ENCODE measurements at places on chromosomes 7 and 10.

DNA sequence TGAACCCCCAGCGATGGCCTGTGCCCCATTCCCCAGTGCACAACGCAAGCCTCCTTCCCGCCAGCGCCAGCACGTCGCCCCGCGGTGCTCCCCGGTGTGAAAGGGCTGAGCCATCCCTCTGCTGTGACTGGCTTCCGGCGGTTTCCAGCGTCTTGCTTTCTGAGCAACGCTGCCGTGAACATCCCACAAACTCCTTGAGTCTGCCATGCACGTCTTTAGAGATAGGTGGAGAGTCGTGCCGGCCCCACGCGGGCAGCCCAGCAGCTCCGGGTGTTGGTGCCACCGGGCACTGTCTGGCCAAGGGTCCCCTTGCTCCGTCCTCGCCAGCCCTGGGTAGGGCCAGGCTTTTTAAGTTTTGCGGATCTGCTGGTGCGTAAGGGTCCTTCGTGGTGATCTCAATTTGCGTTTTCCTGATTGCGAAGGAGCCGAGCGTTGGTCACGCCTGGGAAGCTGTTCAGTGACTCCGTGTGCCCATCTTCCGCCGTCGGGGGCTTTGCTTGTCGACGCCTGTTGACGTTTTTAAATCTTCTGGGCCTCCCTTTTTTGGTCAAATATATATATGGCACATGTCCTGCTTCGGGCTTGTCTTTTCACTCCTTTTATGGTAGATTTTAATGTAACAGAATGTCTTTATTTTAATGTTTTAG is 70.6 kb downstream of the FOXL3 start:
- no peak for DNase-seq

GRCh38 chr7:26345837-26346236 is 54.2 kb downstream of the SNX10 start:
- no peak for DNase-seq

DNA sequence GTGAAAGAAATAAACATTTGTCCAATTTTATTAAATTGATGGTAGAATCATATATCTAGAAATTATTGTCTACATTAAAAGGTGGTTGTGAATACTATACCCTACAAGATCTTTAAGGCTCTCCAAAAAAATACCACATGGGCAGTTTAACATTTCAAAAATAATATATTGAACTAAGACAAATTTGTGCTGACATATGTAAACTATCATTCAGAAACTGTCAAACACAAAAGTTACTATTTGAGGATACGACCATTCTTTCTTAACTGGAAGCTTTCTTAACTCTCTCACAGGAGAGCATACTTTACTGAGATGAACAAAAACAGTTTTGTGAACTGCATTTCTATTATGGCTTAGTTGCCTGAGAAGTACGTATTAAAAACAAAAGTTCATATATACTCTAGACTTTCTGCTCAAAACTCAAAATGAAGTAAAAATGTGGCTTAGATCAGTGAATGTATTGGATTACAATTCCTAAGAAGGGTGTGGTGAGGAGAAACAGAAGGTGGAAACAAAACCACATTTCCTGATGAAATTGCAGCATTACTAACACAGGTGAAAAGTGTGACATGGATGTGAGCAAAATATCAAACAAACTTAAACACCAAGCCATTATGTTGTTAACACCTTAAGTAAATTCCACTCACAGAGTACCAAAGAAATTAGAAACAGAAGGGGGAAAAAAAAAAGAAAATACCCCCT is 138.5 kb downstream of the SEMA3A start:
- no peak for DNase-seq

- DNase-seq = no peak
Measured at GRCh38 chr10:3534433-3534832, 250.6 kb downstream of the KLF6 start.

- DNase-seq = no peak
Measured at GRCh38 chr10:73837072-73837471, 25.7 kb upstream of the NDST2 start.

- DNase-seq = no peak
Measured at GRCh38 chr7:157033483-157034473, 23.3 kb upstream of the MNX1 start.

DNA sequence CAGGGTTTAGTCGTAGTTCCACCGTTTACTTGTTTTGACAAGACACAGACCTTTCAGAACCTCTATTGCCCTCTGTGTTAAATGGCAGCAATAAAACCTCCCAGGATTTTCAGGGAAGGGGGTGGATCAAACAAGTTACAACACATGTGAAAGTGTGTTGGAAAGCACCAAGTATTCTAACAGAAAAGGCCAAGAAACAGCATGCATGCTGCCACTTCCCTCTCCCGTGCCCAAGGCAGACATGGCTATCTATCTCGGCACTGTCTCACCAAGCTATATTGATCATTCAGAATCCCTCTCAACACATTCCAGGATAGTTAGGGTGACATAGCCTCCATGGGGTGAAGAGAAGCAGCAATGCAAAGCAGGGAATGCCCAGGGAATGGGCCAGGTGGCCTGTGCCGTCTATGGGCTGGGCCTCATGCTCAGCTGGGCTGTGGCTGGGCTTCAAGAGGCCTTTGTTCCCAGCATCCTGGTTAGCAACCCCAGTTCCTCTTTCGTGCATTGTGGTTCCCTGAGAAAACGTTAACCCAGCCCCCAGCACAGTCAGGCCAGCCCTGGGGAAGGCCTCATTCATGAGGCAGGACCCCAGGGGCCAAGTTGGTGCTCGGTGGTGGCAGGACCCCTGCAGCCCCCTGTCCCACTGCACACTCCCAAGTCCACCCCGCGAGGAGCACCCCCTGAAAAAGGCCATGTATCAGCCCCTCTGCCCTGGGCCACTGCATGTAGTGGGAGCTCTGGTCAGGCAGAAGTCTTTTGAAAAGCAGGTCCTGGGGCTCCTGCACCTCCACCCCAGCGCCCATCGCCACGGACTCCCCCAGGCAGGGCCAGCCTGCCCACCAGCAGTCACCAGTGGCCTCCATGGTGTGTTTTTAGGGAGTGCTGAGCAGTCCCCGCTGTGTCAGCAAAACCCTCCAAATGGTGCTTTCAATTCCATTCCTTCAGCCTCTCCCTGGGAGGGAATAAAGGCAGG is 25.5 kb downstream of the VSIR start:
- no peak for DNase-seq

- no peak for DNase-seq
Measured at GRCh38 chr7:6392712-6393666, 54.8 kb downstream of the DAGLB start.

GRCh38 chr7:28623863-28624262 is 211.5 kb downstream of the CREB5 start:
- DNase-seq = no peak

All from AG09309 (cell line).